Memory B cell (primary cell): ENCODE measurements at places on chromosomes 16 and 17.

- H3K27me3 ChIP-seq: peaks cover 22% of the 10 kb centered on the region
- H3K36me3 ChIP-seq: no peaks in the 10 kb centered on the region
- H3K4me3 ChIP-seq: no peak overlapping the region
- H3K27ac ChIP-seq: no peak overlapping the region
- H3K4me1 ChIP-seq: peaks cover 2% of the 10 kb centered on the region
Measured at GRCh38 chr16:50467943-50468748, 80.0 kb upstream of the NKD1 start.

GRCh38 chr16:85603203-85603755 lies 9.8 kb upstream of the GSE1 start:
- no peaks in the 10 kb centered on the region for H3K36me3 ChIP-seq
- no peaks in the 10 kb centered on the region for H3K27me3 ChIP-seq
- H3K27ac ChIP-seq: no peak overlapping the region

DNA sequence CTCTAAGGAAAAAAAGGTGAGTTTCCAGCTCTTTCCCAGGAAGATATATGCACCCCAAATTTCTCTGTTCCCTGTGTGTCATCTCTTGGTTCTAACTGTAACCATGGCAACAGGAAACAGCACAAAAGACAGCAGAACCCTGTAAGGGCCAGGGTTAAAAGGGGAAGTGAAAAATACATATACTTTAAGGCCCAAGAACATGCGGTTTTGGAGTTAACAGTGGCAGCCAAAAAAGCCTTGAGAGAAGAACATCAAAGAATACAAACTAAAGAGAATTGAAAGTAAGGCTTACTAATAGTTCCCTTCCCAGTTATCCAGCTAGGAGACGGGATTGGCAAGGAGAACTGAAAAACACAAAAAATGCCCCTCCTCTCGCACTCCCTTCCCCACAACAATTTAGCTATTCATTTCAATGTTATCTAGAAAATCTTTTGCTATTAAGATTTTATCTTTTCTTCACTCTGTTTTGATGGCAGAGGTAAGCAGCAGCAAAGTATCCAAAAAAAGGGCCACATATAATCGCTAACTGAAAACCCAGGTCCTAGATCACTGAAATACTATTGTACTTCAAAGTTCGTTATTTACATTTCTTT lies 1.5 kb downstream of the SPOP start:
- peak; percentile 29 for DNase-seq
- H3K27ac ChIP-seq: peak overlapping the region; percentile 98
- H3K36me3 ChIP-seq: peaks cover 12% of the 10 kb centered on the region
- H3K4me3 ChIP-seq: peak overlapping the region; percentile 93

- no peaks in the 10 kb centered on the region for H3K4me1 ChIP-seq
- no peaks in the 10 kb centered on the region for H3K36me3 ChIP-seq
- no peak for DNase-seq
- H3K4me3 ChIP-seq: no peak overlapping the region
- peaks cover 4% of the 10 kb centered on the region for H3K27me3 ChIP-seq
- no peak overlapping the region for H3K27ac ChIP-seq
Measured at GRCh38 chr16:79726902-79727301, 126.4 kb upstream of the MAF start.

- peaks cover 28% of the 10 kb centered on the region for H3K4me1 ChIP-seq
- H3K36me3 ChIP-seq: peaks cover 10% of the 10 kb centered on the region
- H3K27me3 ChIP-seq: no peaks in the 10 kb centered on the region
- DNase-seq: no peak
- peak overlapping the region; percentile 100 for H3K4me3 ChIP-seq
Measured at GRCh38 chr17:59892251-59892923, 356 bp downstream of the TUBD1 start.

DNA sequence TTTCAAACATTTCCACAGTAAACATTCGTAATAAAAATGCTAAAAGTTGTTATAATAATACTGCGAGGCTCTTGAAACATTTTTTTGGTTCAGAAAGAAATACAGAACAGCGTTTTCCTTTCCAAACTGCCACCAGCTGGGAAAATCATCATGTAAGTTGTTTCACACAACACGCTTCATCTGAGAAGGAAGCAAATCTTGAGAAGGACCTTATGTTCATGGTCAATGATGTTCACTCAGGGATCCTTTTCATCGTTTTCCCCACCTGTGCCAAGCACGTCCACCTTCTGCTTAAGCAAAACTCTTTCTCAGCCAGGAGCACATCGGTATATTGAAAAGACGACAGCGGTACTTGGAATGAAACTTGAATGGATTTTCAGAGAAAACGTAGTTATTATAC lies 274.5 kb upstream of the ELAC2 start:
- no peak overlapping the region for H3K27ac ChIP-seq
- H3K4me3 ChIP-seq: no peak overlapping the region
- H3K27me3 ChIP-seq: no peaks in the 10 kb centered on the region

DNA sequence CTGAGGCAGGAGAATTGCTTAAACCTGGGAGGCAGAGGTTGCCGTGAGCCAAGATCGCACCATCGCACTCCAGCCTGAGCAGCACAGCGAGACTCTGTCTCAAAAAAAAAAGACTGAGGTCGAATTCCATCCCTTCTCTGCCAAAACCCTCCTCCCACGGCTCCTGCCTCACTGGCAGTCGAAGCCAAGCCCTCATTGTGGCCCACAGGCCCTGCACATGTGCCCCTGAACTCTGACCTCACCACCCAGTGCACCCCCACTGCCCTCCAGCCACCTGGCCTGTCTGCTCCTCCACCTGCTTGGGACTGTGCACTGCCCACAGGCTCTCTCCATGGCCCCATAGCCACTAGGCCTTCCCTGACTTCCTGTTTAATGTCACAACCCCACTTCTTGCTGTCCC lies 7.0 kb downstream of the MYO15A start:
- no peak overlapping the region for H3K27ac ChIP-seq
- H3K4me3 ChIP-seq: no peak overlapping the region
- DNase-seq: no peak
- peaks cover 5% of the 10 kb centered on the region for H3K27me3 ChIP-seq
- no peaks in the 10 kb centered on the region for H3K36me3 ChIP-seq

GRCh38 chr16:84423416-84423837 lies 55.1 kb downstream of the ATP2C2 start:
- no peak overlapping the region for H3K27ac ChIP-seq
- peaks cover 3% of the 10 kb centered on the region for H3K4me1 ChIP-seq
- peaks cover 18% of the 10 kb centered on the region for H3K27me3 ChIP-seq
- no peaks in the 10 kb centered on the region for H3K36me3 ChIP-seq
- DNase-seq: no peak

- H3K27ac ChIP-seq: no peak overlapping the region
- H3K27me3 ChIP-seq: no peaks in the 10 kb centered on the region
- peaks cover 13% of the 10 kb centered on the region for H3K36me3 ChIP-seq
- H3K4me1 ChIP-seq: peaks cover under 1% of the 10 kb centered on the region
Measured at GRCh38 chr17:78418326-78419026, 40.0 kb downstream of the PGS1 start.
